Activated naive CD8-positive, alpha-beta T cell treated with anti-CD3 and anti-CD28 coated beads, Interleukin-2, amount 10 ng/mL, durations not matched to agents 7 days and 5 days (primary cell): ENCODE measurements at places on chromosomes 2 and 18. TPM values are rescaled to one million over a fixed set of nuclear protein-coding genes. Genes with fewer than 3 reads are reported as not detected.

GRCh38 chr2:61707984-61708852, 145.6 kb downstream of the FAM161A start:
- H3K4me1 ChIP-seq, result peaks cover 2% of the 10 kb centered on the region
- no peaks in the 10 kb centered on the region for H3K36me3 ChIP-seq
- H3K4me3 ChIP-seq, result no peak overlapping the region
- DNase-seq, result no peak
- peaks cover 2% of the 10 kb centered on the region for H3K27me3 ChIP-seq

- peak overlapping the region; percentile 42 for H3K4me3 ChIP-seq
- no peaks in the 10 kb centered on the region for H3K36me3 ChIP-seq
- peak overlapping the region; percentile 67 for H3K27ac ChIP-seq
- DNase-seq, result peak; percentile 43
- H3K4me1 ChIP-seq, result peaks cover 21% of the 10 kb centered on the region
Measured at GRCh38 chr18:3624935-3625741, 175.2 kb downstream of the TGIF1 start.

GRCh38 chr18:62784966-62785413, 69.6 kb downstream of the PHLPP1 start:
- H3K27me3 ChIP-seq, result no peaks in the 10 kb centered on the region
- H3K27ac ChIP-seq, result peak overlapping the region; percentile 6
- no peak for DNase-seq
- H3K4me1 ChIP-seq, result peaks cover 34% of the 10 kb centered on the region
- no peak overlapping the region for H3K4me3 ChIP-seq

Gene SERPINB12
- total RNA-seq, result not detected

Gene ARHGEF33
- 0.62 TPM for total RNA-seq

Gene STK17B
- total RNA-seq, result 483 TPM
